Neural crest cell (in vitro differentiated cells): ENCODE measurements at places on chromosomes 6 and 20. TPM values are rescaled to one million over a fixed set of nuclear protein-coding genes. Genes with fewer than 3 reads are reported as not detected.

The FAM83D gene
- total RNA-seq = 37.9 and 38.6 TPM in 2 replicates

The SLC52A3 gene
- total RNA-seq = not detected in 2 replicates

The NNAT gene
- 113 and 119 TPM in 2 replicates for total RNA-seq

The ID4 gene
- 104 and 106 TPM in 2 replicates for total RNA-seq

DNA sequence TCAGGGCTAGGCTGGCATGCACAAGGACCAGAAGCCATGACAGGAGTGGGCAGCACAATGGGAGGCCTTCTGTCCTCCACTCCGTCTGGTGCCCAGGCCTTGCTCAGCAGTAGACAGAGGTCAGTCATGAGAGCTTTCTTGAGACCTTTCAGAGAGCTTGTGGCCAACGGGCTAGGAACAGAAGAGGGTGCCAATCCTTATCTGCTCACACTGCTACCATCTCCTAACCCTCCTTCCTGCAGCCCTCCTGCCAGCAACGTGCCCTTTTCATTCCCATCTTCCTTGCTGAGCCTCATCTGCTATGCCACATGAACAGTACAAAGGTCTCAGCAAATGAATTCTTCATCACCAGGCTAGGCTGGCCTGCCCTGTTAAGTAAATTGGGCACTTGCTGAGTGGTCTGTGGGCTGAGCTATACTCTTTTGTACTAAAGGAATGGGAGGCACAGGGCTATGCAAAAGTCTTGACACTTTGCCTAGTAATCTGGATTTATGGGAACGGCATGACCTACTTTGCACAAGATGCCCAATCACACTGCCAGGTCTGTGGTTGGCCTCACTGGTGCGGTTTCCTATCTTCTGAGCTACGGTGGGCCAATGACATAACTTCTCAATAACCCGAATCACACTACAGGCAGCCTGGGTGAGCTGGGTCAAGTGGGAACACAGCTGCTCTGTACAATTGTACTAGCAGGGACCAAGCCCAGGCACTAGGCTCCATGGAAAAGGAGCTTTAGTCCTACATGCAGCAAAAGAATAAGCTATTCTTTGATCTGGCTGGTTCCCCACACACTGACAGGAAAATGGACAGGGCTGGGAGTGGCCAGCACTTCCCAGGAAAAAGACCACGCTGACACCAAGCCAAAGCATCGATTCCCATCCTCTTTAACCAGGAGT lies 47.8 kb downstream of the ELOVL5 start:
- DNase-seq = no peak

DNA sequence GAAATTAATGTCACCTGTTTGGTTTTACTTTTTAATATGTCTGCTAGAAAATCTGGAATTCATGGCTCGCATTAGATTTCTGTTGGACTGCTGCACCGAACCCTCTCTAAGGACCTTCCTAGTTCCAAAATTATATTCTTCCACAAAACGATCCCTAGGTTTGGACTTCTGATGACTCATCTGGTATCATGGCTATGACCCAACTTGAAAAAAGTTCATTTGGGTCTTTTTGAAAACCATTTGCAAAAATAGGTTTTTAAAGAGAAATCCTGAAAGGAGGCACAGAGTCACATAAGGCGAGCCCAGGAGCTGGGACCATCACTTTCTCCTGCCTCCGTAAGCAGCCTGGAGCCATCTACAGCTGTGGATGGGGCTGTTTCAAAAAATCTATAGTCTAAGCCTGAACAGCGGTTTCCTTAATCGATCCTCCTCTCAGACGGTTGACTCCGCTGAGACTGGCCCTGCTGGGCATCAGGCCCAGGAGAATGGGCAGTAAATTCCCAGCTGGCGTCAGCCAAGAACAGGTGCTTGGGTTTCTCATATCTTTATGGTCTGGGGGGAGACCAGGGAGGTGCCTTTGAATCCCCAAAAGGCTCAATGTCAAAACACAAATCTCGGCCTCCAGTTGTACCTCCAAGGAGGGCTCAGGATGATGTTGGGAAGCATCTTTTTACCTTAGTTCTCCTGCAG lies 44.6 kb downstream of the SLC24A3 start:
- DNase-seq = no peak

DNA sequence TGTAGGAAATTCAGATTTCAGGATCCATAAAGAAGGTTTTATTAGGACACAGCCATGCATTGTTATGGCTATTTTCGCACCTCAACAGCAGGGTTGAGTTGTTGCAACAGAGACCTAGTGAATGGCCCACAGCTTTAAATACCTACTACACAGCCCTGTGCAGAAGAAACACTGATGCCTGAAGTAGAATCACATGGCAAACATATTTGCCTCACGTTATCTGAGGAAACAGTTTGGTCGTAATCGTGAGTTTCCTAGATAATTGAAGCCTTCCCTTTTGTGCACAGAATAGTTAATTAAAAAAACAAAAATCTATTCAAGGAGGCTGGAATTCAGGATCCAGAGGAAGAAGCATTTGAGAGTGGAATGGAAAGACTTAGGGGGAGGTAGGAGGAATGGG lies 55.1 kb downstream of the GCNT2 start:
- no peak for DNase-seq

- no peak for DNase-seq
These were observed 36.6 kb upstream of the LTV1 start for GRCh38 chr6:143806282-143807102.

GRCh38 chr20:19779634-19780033 lies 21.6 kb downstream of the RIN2 start:
- DNase-seq = no peak

DNA sequence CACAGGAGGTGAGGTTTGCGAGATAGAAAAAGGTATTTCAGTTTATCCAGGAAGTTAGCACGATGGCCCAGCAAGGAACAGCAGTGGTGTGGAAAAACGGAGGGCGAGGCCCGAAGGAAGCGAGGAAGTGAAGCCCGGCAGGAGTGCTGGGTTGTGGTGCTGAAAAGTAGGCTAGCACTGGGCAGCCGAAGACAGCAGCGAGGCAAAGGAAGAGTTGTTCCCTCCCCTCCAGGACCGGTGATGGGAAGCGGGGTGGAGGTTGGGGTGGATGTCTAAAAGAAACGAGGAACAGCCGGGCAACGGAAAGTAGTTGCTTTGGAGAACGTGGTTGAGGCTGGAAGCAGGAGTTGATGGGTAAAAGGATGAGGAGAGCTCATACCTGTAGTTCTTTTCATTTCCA lies 1.4 kb downstream of the METTL24 start:
- no peak for DNase-seq

- no peak for DNase-seq
These were observed 91.1 kb downstream of the MRPL14 start for GRCh38 chr6:44036196-44036595.

- no peak for DNase-seq
These were observed 21.4 kb upstream of the MYL9 start for GRCh38 chr20:36519944-36520343.

- DNase-seq = no peak
These were observed 205.9 kb upstream of the TAB2 start for GRCh38 chr6:149111556-149112115.
